NCI-H1694 (cell line): ENCODE measurements at places on chromosomes 12 and 14.

DNA sequence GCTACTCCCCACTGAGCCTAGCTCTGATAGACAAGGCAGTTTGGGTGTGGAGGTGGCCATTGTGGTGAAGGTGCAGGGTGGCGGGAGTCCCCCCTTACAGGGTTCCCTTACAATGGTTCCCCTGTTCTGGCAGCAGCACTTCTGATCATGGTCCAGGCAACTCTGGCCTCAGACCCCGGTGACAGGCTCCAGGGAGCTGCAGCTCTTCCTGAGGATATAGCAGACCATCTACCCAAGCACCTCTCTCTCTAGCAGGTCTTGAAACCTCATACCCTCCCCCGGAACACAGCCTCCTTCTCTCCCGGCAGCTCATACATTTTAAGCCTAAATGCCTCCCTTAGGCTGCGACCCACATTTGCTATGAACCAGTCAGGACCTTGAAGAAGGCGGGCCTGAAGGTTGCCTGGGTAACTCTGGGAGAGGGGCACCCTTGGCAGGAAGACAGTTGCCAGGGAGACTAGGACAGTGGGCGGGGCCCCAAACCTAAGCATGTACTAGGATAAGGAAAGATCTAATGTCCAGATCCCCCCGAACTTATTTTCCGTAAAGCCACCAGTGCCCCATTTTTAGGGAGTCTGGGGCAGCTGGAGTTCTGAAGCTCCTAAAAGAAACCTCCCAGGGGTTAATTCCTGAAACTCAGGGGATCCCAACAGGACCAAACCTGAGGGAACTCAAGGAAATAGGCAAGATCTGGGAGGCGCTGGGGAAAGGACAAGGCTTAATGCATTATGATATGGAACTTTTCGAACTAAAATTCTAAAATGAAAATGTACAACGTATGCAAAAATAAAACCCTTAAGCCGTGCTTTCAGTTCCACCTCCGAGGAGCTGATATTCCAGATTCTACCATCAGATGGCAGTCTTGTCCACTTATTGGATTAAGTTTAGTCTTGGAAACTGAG, 4.5 kb upstream of the GDF11 start:
- DNase-seq = peak; percentile 90

DNA sequence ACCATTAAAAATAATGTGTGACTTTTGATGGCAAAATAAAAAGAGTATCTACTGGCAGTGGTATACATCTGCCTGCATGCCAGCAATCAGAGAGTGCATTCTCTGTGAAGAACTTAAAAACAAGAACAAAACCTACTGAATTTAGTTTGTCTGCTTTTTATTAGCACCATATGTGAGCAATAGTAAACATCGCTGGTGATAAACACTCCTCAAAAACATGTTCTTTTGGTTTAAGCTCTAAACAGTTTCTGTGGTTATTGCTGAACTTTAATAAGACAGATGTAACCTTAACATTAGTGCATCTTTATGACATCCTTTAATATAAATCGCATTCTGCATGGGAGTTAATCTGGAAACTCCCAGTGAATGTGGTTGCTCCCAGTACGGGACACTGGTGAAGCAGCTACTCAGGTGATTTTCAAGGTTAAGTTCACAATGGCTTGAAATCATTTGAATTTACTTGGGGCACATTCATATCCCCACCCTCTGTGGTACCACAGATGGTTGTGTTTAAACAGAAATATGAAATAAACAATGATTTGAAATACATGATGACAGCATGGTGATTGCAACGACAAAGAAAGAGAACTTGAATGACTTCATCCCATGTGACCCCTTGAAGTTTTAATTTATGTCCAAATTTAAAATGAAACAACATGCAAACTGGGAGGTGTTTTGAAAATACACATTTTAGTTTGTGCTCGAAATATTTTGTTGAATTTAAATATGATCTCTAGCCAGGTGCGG, 285.9 kb downstream of the FOXN3 start:
- no peak for DNase-seq

DNA sequence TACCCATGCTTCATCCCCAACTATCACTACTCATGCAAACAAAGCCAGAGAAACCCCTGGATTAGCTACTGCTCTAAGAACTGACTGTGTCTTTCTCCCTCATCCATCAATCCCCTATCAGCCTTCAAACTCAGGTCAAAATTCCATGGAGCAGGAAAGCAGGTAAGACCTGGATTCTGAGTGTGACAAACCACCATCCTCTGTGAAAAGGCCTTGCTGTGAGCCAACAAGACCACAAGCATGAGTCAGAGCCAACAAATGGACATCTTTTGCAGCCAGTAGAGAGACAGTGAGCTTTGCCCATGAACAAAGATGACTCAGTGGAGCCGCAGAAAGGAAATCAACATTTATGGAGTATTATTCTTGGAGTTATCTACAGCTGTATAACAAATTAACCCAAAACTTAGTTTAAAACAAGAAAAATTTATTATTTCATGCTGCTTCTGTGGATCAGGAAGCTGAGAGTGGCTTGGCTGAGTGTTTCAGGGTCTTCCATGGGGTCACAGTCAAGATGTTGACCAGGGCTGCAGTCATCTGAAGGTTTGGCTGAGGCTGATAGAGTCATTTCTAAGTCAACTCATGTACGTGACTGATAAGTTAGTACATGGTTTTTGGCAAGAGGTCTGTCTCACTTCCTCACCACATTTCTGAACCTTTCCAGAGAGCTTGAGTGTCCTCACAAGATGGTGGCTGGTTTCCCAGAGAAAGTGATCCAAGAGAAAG, 61.1 kb downstream of the PITPNM2 start:
- no peak for DNase-seq

GRCh38 chr12:114974826-114975639, 291.1 kb upstream of the TBX3 start:
- DNase-seq = no peak

GRCh38 chr12:19959353-19959752, 409.0 kb upstream of the PDE3A start:
- no peak for DNase-seq

DNA sequence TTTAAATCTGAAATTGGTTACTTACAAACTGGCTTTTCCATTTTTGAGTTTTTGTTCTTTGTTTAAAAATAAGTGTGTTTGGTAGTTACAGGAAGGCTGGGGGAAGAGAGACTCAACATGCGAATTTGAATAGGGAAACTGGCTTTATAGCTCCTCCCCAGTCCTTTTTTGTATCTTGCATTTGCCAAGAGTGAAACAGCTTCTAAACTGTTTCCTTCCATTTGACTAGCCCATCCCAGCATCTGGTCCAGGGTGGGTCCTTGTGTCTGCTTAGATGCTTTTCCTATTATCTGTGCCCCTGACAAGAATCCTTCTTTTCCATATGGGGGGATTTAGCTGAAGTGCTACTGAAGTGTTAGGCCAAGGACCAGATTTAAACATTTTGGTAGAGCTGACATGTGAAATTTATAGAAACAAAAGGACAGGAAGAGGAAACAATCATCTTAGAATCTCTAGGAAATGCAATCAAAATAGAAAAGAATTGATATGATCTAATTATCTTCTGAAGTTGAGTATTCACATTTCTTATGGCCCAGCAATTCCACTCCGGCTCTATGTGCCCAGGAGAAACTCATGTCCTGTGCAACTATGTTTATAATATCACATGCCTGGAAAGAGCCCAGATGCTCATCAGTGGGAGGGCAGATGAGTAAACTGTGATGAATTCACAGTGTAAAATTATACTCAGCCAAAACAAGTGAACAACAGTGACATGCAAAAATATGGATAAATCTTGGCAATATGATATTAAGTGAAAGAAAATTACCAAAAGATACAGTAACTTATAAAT, 7.4 kb downstream of the SMOC1 start:
- no peak for DNase-seq

- no peak for DNase-seq
Observed at GRCh38 chr12:98439981-98440581, 75.3 kb upstream of the TMPO start.

- DNase-seq = no peak
Observed at GRCh38 chr12:38523920-38524319, 207.3 kb downstream of the ALG10B start.

- no peak for DNase-seq
Observed at GRCh38 chr12:86261142-86261541, 5.0 kb upstream of the MGAT4C start.

DNA sequence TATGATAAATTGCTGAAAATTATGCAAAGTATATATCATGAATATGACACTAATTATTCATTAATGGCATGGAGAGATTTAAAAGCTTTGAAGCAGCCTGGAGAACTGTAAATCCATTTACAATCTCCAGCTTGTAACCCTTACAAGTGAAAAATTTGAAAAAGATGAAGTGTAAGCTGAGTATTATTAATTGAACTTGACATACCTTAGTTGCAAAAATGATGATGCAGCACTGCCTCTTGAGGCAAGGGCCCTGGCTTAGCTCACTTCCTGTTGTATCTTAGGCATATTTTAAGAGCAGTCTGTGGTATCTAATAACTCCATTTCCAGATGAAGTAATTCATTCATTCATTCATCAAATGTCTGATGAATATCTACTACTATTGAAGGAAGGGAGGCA, 158.6 kb downstream of the ANO4 start:
- DNase-seq = no peak

DNA sequence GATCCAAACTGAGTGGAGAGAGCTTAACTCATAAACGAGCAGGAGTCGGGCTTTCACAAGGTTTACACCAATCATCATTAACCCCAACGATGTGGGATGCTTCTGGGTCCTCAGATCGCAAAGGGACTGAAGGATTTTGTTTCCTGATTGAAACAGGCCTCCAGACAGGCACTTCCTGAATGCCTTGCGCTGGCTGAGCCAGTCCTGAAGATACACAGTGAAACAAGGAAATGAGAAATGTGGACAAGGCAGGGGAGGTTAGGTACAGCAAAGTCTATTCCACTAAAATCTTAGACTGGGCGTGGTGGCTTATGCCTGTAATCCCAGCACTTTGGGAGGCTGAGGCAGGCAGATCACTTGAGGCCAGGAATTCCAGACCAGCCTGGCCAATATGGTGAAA, 30.7 kb downstream of the RBM19 start:
- no peak for DNase-seq

DNA sequence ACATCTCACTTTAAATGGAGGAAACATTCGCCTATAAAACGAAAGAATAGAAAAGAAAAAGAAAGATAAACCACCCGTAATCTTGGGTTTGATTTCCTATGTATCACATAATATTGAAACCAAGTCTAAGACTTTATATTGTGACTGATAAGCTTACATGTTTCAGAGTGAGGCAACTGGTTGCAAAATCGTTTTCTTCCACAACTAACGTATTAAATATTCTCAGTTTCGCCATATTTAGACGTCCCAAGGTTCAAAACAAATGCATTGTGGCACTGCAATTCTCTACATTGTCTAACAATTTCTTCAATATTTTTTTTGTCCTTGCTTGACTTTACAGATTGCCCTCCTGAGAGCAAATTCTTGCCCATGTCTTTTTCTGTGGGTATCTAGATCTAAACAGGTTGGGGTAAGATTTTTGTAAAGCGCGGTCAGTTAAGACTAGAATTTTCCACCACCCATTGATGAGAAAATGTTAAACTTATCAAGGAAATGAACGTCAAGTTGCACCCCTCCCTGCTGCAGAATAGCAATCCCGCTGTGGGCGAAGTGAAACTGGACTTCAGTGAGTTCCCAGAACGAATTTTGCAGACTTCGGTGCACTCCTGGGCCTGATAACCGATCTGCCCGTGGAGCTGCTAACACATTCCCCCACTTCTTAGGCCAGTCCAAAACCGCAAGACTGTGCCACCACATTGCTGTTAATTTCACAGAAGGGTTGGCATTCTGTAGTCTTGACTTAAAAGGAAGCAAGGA, 2.7 kb downstream of the TBX3 start:
- no peak for DNase-seq

DNA sequence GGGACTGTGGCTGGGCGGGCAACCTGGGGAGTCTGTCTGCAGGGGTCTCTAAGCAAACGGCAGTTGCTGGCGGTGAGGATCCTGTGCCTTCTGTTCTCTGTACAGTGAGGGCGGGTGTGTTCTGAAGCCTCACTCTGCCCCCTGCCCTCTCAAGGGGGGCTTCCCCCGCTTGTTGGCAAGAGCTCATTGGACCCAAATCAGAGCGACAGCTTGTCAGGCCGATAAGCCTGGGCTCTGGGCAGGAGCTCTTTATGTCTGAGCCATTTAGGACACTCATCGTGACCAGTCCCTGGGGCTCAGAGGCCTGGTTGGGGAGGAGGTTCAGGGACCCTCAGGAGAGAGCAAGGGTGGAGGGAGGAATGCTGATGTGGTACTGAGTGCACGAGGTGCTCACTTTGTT, 136.0 kb downstream of the TSPAN9 start:
- DNase-seq = peak; percentile 95

- no peak for DNase-seq
Observed at GRCh38 chr12:64923536-64923935, 99.1 kb downstream of the TBC1D30 start.

DNA sequence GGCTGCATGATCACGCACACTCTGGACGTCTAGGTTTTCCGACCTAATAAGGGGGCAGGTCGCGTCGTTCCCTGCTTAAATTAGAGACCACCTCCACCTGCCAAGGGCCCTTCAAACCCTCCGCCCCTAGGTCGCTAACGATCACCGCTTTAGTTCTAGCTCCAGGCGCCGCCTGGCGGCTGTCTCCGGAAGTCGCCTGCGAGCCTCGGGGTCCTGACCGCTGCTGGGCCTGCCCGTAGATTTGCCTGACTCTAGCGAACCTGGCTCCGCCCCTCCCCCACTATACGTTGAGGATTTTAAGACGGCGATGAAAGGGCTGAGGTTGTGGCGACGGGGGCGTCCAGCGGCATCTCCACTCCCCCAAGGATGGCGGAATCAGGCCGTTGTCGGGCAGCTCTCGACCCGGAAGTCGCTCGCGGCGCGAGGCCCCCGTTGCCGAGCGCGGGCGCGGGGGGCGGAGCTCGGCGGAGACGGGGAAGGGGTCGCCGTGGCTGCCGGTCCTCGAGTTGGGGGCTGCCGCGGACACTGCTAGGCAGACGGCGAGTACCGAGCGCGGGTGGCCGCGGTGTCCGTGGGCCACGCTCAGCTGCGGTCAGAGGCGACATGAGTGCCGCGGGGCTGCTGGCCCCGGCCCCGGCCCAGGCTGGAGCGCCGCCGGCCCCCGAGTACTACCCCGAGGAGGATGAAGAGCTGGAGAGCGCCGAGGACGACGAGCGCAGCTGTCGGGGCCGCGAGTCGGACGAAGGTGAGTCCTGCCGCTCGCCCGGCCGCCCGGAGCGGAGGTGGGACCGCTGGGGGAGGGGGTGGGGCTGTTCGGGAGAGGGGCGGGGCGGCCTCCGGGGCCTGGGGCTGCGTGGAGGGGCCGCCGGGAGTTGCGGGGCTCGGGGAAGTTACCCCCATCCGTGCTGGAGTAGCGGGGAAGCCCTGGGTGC, at the start of gene SUDS3:
TSS of gene SUDS3 (plus strand) at position 467 of the 932 bp plus-strand sequence. CDS start at position 604, 137 bp downstream.
- peak; percentile 67 for DNase-seq

DNA sequence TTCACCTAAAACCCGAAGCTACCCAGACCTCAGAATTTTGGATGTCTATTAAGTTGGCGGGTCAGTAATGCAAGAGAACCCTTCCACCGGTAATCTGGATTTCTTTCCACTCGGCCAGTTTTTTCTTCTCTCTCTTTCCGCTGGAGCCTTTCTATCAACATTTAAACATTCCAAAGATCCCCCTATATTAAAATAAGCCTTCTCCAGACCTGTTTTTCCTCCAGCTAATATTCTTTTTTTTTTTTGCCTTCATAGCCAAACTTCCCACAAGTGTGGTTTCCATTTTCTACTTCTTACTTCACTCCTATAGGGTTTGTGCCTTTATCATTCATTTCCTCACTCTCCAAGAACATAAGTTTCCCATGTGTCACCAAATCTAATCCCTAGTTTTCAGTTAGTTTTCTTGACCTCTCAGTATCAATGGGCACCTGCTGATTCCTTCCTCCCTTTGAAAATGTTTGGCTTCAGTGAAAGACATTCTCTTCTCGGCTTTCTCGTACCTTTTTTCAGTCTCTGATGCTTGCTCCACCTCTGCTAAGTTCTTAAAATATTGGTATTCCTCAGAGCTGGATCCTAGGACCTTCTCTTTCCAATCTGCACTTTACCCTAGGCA, 583 bp upstream of the SDR39U1 start:
- DNase-seq = no peak
